Stimulated activated CD4-positive, alpha-beta T cell treated with anti-CD3 and anti-CD28 coated beads, Interleukin-1b, Interleukin-23, amount 100 ng/mL, for 1 hour (primary cell): ENCODE measurements at places on chromosomes 2 and 18.

DNA sequence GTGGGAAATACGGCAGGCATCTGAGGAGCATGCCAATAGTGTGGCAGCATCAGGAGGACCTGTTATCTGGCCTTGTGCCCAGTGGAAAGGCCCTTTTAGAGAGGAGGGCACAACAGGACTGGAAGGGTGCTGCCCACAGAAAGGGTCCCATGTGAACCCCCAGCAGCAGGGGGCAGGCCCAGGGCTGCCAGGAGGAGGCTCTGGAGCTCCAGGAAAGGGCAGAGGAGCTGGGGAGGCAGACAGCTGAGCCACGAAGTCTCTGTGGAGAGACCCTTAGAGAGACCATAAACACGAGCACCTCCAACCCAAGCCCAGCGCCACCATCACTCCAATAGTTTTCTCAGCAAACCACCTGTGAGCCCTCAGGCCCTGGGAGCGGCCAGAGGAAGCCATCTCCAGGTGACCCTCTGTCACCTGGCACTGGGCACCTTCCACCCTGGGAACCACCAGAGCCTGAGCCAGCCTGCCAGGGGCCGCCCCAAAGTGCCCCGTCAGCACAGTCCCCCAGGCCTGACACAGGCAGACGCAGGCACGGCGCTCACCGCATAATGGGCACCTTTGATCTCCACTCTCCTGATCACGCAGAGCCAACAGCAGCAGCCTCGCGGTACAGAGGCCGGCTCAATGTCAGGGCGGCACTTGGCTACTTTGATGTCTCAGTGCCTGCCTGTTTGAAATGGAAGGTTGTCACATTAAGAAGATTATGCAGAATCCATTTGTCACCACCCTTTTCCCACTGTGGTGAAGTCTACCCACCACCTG, 162.5 kb upstream of the RAB6C start:
- no peak for DNase-seq

GRCh38 chr18:79069717-79070151, 540 bp downstream of the ATP9B start:
- no peak for DNase-seq

DNA sequence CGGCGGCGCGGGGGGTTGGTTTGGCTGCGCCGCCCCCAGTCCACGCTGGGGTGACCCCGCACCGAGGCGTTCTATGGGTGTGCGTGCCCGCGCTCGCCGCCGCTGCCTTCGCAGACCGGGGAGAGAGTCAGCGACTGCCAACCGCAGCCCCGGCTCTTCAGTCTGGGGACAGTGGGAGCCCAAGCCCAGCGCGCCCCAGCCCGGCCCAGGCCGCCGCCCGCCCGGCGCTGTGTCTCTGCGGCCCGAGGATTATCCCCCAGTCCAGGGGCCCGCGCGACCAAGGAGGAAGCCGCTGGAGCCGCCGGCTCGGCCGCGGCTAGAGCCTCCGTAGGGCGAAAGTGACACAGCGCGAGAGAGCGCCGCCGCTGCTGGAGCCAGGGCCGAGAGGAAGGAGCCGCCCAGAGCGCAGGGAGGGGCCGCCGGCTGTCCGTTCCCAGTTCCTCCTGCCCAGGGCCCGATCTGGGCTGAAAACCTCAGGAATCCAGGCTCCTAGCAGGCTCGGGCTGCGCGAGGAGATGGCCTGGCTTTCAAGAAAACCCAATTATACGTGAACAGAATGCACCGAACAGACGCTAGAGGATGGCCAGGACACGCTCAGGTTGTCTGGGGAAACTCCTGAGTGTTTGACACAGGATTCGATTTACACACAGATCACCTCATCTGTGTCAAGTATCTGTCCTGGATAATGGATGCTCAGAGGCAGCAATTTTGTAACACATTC, 2.4 kb downstream of the CTIF start:
- DNase-seq: no peak

DNA sequence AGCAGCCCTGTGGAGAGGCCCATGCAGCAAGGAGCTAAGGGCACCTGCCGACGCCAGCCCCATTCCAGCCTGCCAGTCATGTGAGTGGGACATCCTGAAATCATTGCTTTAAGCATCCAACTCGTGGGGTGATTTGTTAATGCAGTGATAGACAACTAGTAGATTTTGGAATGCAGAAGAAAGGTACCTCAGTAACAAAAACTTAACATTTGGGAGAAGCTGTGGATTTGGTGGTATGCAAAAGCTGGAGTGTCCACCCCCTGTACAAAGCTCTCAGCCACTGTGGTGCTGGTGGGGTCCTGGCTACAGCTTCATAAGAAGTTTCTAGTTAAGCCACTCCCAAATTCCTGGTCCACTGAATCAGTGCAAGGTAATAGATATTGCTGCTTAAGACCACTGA, 37.2 kb upstream of the GNAL start:
- DNase-seq: no peak

DNA sequence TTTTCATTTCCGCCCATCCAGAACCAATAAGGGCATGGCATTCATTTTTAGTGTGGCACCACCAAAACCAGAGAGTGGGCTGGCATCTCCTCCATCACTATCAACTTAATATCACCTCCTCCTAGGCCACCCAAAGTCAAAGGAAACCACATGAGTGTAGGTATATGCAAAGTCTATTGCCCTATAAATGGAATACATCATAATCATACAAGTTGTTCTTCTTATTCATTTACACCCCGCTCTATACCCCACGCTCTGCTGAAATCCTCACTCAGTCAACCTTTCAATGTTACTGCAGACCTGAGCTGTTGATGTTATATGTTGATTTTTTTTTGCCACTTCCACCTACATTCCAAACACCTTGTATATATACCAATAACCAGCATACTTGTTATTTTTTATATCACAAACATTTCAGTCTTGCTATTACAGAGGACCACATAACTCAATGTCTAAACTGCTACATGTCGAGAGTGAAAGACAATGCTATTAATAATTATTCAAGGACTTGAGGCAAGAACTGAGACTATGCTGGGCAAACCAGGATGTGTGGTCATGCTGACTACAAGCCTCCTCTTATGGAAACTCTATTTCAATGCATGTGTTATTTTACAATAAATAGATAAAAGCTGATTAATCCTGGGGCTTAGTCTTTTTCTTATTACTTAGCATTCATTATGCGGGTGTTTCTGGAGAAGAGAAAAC, 466.5 kb upstream of the ID2 start:
- no peak for DNase-seq

DNA sequence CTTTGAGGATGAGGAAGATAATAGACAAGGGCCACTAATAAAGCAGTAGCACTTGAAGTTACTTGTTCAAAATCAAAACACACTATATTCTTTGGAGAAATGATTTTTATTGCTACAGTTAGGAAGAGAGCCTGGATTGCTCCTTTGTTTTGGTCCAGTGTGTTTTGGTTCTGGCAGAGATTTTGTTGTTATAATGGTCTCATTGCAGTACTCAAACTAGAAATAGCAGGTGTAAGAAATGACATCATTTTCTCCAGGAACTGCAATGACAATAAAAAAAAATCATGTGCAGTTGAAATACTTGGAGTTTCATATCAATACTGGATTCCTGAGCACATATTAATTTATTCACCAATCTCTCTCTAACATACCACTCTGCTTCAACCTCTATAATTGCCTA, 490.3 kb downstream of the CCDC85A start:
- no peak for DNase-seq

- DNase-seq: no peak
Measured at GRCh38 chr18:53152476-53152875, 812.5 kb downstream of the DCC start.

- DNase-seq: no peak
Measured at GRCh38 chr2:216475767-216476166, 22.9 kb upstream of the RPL37A start.

DNA sequence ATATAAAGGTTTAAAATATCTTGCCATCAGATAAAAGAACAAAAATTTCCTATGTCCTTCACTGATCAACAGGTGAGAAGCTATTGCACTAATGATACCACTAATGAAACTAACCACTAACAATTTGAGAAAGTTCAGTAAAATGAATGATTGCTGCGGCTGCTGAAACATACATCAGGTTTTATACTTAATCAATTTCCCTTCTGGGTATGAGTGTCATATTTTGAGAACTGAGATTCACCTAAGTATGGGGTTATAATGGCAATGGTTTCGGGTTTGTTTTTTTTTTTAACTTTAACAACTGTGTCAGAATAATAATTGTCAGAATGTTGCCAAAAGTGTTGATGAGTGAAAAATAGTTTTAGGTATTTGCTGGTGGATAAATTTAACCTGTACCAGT, 151.3 kb upstream of the SLC39A10 start:
- DNase-seq: no peak

DNA sequence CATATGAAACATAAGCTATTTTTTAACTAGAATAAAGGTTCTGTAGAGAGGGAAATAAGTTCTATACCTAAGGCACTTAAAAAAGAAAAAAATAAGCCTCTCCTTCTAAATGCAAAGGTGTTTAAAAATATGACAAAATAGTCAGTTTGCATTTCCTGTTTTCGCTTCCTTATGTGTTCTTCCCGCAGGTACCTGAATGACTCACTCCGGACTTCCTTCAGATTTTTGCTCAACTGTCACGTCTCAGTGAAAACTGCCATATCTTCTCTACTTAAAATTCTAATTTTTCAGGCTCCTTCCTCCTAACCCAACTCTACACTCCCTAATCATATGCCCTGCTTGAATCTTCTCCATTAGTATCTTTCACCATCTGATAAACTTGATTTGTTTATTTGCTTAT, 1333.1 kb downstream of the LRP1B start:
- DNase-seq: no peak

DNA sequence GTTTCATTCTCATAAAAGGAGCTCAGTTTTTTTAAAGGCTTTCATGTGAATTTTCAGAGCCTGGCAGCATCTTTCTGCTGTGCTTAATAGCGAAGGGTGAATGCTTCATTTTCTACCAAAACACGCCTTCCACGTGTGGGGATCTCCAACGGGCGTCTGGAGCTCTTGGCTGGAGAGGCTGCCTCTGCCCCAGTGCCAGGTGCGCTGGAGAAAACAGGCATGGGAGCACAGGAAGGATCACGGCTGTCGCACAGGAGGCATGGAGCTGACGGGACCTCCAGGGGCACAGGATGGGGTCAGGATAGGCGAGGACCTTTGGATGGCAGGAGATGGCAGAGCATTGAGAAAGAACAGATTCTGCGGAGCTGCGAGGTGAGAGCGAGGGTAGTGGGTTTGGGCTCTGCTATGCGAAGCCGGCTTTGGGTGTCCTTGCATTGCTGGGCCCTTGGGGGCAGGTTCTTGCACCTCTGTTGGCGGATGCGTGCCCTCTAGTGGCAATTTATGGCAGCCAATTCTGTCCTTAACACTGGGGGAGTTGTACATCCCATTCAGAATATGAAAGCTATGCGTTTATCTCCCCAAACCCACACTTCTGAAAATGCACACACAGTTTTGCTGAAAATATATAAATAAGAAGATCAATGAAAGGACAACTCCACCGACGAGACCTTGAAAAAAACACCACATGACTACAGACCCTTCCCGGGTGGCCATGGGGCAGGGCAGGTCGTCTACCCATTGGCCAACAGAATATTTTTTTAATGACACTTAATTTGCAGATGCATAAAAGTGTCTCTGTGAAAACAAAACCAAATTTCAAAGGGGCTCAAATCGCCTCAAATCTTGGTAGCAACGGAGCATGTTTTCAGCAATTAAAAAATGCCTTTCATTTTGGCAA, 90.4 kb upstream of the SLC35G4 start:
- DNase-seq: peak; percentile 1

DNA sequence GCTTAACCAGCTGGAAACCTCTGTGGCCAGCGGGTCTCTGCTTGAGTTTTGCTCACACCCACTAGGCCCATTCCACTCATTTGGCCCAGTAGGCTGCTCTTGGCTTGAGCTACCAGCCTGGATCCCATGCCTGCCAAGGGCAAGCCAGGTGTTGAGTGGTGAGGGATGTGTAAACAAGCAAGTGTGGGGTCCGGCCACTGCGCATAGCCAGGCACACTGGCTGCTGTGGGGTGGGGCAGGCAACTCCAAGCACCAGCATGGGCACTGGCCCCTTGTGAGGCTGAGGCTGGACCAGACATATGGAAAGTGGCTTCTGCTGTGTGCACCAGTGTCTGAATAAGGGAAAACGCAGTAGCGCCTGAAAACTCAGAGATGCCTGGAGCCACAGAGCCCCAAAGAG, 732.7 kb downstream of the NR4A2 start:
- no peak for DNase-seq

- no peak for DNase-seq
Measured at GRCh38 chr18:62522178-62522503, 684 bp upstream of the ZCCHC2 start.

DNA sequence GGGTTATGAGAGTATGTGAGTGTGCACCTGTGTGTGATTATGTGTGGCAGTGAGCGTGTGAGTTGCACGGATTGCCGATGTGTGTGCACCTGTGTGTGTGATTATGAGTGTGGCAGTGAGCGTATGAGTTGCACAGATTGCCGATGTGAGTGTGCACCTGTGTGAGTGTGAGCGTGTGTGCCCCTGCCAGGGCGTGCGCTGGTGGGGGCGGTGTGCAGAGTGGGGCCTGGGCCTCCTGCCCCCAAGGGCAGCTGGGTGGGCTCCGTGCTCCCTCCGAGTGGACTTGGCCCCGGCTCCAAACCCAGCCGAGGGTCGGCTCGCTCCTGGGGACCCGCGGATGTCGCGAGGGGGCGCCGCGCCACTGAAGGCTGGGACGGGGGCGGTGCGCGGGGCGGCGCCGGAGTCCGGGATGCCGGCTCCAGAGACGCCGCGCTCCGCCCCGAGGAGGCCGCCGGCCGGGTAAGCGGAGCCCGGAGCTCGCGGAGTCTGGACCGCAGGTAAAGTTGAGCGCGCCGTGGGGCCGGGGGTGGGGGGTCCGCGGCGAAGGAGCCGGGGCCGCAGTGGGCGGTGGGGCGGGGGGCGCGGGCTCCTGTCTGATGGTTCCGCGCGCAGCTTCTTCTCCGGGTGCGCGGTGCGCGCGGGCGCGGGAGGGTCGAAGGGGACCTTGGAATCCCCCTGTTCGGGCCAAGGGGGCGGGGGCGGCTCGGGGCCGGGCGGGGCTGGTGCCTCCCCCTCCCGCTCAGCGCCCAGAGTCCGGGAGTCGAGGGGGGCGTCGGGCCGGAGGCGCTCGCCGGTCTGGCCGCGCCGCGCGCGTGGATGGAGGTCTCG, at the start of gene KCNG2:
KCNG2 (plus strand) TSS at position 421 of the 828 bp plus-strand sequence. CDS start 65,730 bp downstream, outside the sequence.
- no peak for DNase-seq

- DNase-seq: no peak
Measured at GRCh38 chr2:110101901-110102803, 13.5 kb downstream of the MALL start.

DNA sequence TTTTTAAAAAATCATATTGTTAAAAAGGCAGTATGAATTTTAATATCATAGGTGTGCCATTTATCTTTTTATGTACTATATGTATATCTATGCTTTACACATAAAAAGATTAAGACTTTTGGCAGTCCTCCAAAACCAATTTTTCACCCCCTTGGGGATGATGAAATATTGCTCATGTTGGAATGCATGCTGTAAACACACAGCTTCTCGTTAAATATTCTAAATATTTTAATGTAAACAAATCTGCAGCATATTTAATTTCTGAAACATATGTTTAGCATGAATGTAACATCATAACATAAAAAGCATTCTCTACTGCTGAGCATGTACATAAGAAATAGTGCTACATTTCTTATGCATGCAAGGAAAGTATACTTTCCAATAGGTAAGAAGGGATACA, 484.3 kb upstream of the LRATD1 start:
- no peak for DNase-seq

- DNase-seq: no peak
Measured at GRCh38 chr18:74797577-74798151, 200.0 kb downstream of the ZNF407 start.

GRCh38 chr2:232973011-232973735, 39.9 kb downstream of the NGEF start:
- DNase-seq: no peak
